Liver (tissue), 10 donors: ENCODE measurements at places on chromosomes 16 and 17.
A peak's percentile ranks its signal among the peaks of the same experiment; 100 is the strongest.

DNA sequence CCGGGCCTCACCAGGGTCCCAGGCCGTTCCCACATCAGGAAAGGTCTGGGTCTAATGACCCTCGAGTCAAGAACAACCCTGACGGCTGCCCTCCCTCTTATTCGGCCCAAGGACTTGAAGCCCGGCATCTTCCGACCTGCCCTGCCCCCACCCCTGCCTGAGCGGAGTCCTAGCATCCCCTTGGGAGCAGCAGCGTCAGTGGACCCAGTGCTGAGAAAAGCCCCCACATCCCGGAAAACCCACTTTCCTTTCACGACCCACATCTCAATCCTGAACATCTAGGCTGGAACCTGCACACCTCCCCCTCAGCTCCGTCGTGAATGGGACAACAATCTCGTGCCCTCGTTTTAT is 769 bp downstream of the TMEM88 start:
- no peak for DNase-seq

DNA sequence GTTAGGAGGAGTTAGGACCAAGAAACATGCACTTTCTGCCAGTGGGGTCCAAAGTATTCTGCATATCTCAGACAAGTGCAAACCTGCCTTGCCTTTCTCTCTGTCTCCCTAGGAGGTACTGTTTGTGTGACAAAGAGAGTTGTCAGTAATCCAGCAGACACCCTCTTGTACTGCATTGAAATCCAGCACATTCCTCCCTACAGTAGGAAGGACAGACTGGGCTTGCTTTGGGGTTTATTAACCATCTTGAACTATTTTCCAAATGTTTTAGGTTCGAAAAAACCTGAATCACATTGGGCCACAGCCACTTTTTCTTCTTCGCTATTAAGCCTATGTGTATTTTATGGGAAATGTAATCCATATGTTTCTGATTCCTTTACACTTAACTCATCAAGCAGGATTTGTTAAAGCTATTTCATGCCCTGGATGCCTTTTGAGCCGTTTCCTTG is 204.2 kb upstream of the KCNJ16 start:
- DNase-seq, result no peak

- no peak for DNase-seq
Observed at GRCh38 chr17:16818340-16818739, 128.3 kb downstream of the CCDC144A start.

GRCh38 chr16:89098767-89099430 is 5.2 kb downstream of the ACSF3 start:
- DNase-seq, result no peak

- DNase-seq, result peak; percentile 79
Observed at GRCh38 chr17:36722121-36722902, 120.9 kb downstream of the MRM1 start.

- DNase-seq, result no peak
Observed at GRCh38 chr16:84419730-84420129, 51.4 kb downstream of the ATP2C2 start.

- no peak for DNase-seq
Observed at GRCh38 chr17:17491031-17491471, 5.1 kb downstream of the RASD1 start.

GRCh38 chr17:29640413-29640812 is 17.7 kb upstream of the CORO6 start:
- DNase-seq, result no peak

DNA sequence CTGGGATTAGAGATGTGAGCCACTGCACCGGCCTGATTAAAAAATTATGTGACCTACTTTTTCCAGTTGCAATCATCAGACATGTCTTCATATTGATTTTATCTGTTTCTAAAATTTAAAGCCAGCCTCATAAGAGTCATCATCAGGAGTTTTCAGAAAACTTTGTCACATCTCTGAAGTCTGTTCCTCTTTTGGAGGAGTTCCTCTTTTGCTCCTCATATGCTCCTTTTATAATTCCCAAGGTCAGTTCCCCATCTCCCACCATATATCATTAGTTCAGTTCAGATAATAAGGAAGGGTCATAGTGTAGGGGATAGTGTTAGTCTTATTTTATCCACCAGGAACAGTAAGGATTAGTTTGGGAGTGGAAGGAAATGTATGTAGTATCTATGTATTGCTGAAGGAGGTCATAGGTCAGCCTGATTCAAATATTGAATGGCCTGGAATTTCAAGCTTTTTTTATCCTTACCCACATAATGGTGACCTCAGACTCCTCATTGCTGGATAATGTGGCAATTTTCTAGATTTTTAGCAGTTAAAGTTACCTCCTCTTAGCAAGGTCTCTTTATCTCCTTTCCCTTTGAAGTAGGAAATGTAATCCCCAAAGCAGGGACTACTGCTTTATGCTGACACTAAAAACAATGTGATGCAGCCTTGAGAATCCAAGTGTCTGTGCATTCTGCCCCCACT is 13.8 kb upstream of the DUSP14 start:
- DNase-seq, result no peak

DNA sequence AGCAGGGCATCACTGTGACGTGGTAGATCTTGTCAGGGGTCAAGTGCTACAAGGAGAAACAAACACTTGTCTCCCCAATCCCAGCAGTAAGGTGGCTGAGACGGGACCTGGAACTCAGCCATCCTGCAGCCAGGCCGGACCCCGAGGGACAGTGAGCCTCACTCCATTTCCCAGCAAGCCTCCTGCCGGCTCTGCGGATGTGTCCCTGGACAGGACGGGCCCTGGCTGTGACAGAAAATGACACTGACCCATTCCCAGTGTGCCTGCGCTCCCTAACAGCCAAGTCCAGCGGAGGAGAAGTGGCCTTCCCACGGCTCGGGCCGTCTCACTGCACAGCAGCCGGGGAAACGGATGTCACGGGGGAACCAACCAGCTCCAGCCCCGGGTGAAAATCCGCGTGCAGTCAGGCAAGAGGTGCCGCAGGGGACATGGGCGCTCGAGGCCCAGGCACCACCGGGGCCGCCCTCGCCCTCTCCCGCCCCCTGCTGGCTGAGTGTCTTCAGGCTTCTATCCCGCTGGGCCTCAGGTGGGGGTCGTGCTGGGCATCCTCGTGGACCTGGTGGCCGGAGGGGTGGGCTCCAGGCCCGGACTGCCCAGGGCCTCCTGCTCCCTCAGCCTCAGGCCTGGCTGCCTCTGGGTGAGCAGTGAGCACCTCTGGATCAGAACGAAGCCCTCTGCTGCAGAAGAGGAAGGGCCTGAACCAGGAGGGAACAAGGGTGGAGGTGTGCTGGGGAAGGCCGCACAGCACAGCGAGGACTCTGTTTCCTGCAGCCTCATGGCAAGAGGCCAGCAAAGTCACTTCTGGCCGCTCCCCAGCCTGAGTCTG is 6.7 kb downstream of the HAGHL start:
- no peak for DNase-seq

GRCh38 chr17:66417300-66417719 is 114.9 kb downstream of the PRKCA start:
- DNase-seq, result no peak

- no peak for DNase-seq
Observed at GRCh38 chr17:38448208-38448771, 20.0 kb downstream of the ARHGAP23 start.

DNA sequence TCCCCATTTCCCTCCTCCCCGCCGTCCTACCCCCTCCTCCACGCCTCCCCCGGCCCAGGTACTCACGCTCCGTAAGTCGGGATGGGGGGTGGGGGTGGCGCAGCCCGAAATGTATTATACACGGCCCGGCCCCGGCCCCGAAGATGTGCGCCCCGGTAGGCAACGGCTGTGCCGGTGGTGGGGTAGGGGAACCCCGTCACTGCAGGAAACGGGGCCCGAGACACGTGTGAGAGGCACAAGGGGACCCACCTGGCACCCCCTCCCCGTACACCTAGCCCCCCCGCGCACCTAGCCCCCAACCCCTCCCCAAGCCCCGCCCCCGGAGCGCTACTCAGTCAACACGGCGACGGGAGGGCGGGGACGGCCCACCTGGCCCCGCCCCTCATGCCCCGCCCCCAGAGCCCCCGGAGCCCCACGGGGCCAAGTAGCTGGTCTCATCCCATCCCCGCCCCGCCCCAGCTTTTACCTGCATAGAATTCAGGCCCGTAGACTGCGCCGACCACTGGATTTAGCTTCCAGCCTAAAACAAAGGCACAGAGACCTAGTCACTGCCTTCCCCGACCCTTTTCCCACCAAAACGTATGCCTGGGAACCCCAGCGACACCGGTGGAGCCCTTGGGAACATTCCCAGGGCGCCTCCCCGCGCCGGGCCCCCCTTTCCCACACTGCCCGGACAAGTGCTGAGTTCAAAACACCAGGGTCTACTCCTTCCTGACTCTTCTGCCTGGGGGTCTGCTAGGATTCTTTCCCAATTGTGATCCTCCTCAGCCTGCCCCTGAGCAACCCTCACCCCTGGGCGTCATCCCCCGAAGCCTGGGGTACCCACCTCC is 22.8 kb downstream of the ENGASE start:
- DNase-seq, result no peak

GRCh38 chr16:681746-682427 is 1.7 kb downstream of the STUB1 start:
- DNase-seq, result no peak

GRCh38 chr16:87812200-87812656 is 46.4 kb upstream of the KLHDC4 start:
- DNase-seq, result no peak

DNA sequence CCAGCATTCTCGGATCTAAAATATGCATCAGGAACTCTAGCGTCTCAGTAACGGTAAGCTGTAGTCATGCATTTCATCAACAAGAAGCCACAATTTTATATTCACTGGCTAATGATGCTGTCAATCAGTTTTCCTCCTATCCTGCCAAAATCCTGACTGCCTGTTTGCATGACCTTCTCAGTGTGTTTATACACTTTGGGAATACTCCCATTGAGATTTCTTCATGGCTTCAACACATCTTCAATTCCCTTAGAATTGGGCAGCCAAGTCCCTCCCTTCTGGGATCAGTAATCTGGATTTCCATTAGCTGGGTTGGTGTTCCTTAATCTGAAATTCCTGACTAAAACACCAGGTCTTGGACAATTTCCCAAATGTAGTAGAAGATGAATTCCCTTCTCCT is 348.9 kb upstream of the DYNLRB2 start:
- DNase-seq, result no peak

DNA sequence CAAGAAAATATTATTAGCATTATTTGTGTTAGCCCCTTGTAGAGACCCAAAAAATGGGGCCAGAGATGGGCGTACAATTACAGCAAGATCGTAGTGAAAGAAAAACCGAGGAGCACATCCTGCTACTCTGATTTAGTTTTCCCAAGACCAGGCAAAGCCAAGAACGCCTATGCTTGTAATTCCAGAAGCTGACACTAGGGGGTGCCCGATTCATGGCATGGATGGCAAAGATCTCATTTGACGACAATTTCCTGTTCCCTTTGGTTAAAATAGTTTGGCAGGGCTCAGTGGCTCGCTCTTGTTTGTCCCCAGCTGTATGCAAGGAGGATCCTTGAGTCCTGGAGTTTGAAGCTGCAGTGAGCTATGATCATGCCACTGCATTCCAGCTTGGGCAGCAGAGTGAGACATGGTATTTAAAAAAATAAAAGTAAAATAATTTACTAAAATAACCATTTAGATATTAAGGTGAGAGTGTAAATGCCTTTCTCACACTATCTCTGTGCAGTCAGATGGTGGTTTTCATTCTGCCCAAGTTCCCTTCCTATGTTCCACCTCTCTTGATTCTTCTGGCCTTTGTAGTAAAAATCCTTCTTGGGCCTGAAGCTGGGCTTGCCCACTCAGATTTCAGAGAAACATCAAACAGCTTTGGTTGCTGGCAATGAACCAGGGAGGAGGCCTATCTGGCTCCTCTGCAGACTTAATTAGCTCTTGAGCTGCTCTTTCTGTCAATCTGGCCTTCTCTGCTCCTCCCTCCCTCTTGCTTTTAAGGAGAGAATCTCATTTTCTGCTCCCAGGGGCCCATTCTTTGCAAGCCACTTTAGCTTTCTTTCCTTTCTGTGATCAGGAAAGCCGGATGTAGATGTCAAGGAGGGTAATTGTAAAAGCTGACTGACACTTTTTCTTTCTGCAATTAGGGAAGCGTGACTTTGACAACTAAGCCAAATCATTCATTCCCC is 31.2 kb downstream of the TMEM238L start:
- peak; percentile 65 for DNase-seq

DNA sequence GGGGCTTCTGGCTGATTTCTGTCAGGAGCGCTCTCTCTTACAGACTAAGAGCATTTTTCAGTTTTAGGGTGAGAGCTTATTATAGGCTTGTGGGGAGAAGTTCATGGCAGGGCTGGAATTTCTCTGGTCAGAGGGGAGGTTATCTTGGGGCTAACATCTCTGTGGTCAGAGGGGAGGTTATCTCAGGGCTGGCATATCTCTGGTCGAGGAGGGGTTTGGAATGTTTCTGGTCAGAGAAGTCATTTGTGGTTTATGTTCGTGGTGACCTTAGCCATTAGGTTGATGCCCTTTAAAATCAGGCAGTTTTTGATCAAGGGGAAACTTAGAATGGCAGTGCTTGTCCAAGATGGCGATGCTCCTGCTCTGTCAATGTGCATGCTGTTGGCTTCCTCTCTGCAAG is 10.8 kb upstream of the USP31 start:
- DNase-seq, result no peak

GRCh38 chr17:46780003-46780373 is 38.5 kb downstream of the WNT3 start:
- no peak for DNase-seq

GRCh38 chr16:68993885-68994284 is 111.6 kb upstream of the HAS3 start:
- no peak for DNase-seq

DNA sequence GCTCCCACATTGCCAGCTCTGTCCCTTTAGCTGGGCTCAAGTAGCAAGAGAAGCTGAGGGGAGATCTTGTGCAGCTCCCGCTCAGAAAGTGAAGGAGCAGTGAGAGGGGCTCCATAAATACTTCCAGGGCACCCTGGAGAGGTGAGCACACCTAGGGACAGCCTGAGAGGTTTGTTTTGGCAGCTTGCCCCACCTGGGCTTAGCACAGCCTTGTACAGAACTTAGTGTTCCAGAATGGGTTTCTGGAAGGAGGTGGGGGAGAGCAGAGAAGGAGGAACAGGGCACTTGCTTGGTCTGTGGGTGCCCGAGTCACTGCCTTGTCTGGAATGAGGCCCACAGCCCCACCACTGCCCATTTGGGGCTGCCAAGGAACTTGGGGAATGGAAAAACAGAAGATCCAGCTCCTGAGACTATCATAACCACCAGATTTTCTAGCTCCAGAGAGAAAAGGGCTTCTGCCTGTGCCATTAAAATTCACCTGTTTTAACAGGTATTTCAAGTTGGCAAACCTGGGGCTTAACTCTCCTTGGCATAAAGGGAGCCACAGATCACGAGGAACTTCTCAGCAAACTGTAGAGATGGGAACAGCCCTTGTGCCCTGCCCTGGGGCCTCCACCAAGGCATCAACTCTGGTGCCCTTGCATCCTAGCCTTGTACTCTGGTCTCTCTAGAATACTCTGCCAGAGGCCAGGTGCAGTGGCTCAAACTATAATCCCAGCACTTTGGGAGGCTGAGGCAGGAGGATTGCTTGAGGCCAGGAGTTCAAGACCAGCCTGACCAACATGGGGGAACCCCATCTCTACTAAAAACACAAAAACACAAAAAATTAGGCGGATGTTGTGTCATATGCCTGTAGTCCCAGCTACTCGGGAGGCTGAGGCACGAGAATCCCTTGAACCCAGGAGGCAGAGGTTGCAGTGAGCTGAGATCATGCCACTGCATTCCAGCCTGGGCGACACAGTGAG is 1.9 kb downstream of the PRR15L start:
- DNase-seq, result no peak
